Sigmoid colon (tissue), 7 donors: ENCODE measurements at places on chromosomes 12 and 14. TPM values are rescaled to one million over a fixed set of nuclear protein-coding genes. Genes with fewer than 3 reads are reported as not detected.

Gene GUCY2C
- 8.4 TPM for polyA plus RNA-seq

- DNase-seq = no peak
Measured at GRCh38 chr14:73700325-73700724, 13.9 kb downstream of the PNMA1 start.

DNA sequence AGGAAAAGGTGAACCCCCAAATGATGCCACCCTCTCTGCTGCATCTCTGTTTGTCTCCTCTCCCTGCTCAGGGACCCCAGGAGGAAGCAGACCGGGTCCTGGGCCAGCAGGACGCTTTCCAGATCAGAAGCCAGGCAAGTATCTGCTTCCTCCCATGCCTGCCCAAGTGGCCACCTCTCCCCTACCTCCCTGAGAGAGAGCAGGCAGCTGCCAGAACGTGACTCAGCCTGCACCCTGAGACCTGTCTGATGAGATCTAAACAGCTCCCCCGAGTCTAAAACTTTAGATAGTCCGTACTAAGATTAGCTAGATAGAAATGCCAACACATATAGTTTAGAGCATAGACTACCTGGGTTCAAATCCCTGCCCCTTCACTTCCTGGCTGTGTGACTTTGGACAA lies 31.2 kb upstream of the OAS1 start:
- DNase-seq = no peak

- DNase-seq = no peak
Measured at GRCh38 chr12:1629338-1630132, 504 bp downstream of the WNT5B start.

Gene ARHGEF40
- 18.0 TPM for polyA plus RNA-seq

DNA sequence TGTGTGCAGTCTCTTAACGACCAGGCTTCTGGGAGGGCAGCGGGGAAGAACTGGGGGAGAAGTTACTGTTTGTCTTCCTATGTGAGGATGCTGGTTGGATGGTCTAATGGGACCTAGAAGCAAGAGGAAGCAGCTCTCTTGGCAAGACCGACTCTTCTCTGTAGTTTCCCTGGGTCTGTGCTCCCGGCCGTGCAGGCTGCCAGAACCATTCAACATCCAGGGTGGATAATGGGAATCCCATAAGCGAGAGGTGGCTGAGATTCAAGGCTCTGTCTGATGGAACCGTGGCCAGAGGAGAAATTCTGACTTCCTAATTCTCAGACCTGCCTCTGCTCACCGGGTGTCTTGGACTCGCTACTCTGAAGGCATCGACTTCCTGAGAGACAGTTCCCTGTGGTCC lies 561.0 kb upstream of the TBX3 start:
- DNase-seq = no peak

GRCh38 chr14:105473033-105473676 lies 1.5 kb upstream of the CRIP2 start:
- DNase-seq = no peak

Gene PPP4R4
- 0.07 TPM for polyA plus RNA-seq

Gene ADCY6
- 10.9 TPM for polyA plus RNA-seq

- DNase-seq = no peak
Measured at GRCh38 chr12:69241438-69242092, 2.2 kb downstream of the CPSF6 start.

- no peak for DNase-seq
Measured at GRCh38 chr14:66610154-66610563, 102.2 kb downstream of the GPHN start.

DNA sequence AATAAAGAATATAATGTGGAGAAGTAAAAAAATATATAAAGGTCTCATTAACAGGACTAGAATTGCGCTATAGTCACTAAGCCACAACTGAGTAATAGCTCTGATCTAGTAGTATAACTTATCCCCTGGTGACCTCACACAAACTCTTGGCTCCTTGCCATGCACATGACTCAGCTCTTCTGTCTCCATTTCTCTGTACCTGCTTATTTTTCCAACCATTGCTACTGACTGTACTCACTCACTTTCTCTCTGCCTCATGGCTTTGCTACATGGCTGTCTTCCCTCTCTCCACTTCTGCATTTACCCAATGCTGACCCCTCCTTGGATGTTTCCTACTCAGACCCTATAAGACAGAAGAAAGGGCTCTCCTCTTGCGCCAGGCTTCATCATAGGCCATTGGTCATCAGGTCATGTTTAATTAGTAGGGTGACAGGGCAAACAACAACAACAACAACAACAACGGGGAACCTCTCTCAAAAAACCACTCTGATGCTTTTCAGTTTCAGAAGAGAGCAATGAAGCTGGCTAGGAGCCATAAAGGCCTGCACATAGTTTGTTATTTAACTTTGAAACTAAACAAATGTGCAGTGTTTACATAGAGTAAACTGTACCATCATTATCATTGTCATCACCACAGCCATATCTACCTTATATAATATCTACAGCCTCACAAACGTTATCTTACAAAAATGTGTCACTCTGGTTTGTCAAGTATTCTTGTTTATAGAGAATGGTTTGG lies 25.6 kb upstream of the KRAS start:
- DNase-seq = peak; percentile 74

GRCh38 chr12:125503128-125503527 lies 437.9 kb downstream of the AACS start:
- no peak for DNase-seq

- DNase-seq = peak; percentile 90
Measured at GRCh38 chr12:54411391-54412241, 7.5 kb downstream of the ITGA5 start.

- DNase-seq = no peak
Measured at GRCh38 chr12:1995205-1995896, 8.9 kb downstream of the DCP1B start.

GRCh38 chr14:24335461-24336171 lies 745 bp upstream of the ADCY4 start:
- no peak for DNase-seq

DNA sequence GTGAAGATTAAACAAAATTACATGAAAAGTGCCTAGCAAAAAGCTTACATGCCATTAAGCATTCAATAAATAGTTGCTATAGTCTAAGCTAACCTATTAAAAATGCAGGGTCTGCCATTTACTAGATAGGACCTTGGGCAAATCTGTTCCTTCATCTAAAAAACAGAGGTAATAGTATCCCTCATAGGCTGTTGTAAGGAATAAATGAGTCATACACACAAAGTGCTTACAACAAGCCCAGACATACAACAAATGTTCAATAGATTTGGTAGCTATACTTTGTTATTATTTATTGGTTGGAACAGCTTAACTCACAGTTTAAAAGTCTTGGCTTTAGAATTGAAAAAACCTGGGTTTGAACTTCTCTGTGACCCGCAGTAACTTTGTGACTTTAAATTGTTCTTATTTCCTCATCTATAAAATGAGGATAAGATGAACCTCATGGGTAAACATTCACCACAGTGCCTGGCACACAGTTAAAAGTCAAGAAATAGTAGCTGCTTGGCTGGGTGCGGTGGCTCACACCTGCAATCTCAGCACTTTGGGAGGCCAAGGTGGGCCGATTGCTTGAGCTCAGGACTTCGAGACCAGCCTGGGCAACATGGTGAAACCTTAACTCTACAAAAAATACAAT lies 24.7 kb downstream of the HEATR5A start:
- no peak for DNase-seq

- DNase-seq = no peak
Measured at GRCh38 chr12:46110928-46111699, 120.7 kb upstream of the SCAF11 start.

GRCh38 chr12:8914716-8915526 lies 612 bp downstream of the PHC1 start:
- peak; percentile 77 for DNase-seq

DNA sequence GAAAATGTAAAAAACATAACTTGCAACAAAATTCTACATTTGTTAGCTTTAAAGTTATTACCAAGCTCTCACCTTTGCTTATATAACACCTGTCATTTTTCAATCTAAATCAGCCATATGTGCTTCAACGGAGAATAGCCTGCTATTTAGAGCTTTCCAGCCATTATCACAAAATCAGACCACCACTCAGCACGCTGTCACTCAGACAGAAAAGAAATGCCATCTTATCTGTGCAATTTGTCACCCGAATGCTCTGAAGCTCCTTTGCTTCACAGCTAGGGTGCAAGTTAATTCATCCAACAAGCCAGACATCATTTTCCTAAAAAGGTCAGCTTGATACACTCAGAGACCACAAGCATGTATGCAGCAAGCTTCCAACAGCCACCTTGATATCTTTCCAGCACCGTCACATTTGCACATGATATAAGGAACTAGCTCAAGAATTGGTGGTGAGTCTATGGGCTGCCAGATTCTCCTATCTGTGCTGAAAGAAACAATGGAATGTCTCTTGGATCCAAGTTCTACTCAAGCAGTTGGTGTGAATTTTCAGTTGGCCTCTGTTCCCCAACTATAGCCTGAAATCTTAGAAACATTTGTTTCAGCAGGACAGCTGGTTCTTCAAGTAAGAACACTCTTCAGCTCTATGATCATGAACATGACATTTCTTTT lies 20.0 kb upstream of the IFNG-AS1 start:
- DNase-seq = no peak

Gene ADAMTS20
- polyA plus RNA-seq = not detected

DNA sequence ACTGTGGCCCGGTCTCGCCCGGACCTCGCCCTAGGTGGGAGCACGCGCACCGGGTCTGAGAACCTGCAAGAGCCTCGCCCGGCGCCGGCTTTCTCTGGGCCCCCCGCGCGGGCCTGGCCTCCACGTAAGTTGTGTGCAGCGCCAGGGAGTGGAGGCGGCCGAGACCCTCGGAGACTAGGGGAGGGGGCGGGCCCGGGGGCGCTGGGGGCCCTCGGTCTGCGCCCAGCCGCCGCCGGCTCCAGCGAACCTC lies 183 bp upstream of the PRMT8 start:
- no peak for DNase-seq

DNA sequence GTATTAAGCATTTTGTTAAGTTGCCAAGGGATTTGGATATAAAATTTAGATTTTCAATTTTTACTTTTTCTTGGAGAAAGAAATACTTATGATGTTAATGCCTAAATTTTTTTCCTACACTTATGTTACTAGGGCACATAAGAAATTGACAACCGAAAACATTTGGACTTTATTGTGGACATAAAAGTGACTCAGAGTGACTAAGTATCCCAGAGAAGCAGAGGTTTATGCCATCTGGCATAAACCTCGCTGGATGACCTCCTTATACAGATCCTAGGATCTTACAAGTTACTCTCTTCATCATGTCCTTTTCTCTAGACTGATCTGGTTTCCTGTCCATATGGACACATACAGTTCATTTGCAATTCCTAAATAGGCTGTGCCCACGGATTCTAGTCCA lies 89.8 kb downstream of the RERG start:
- no peak for DNase-seq

- DNase-seq = no peak
Measured at GRCh38 chr12:70270108-70270507, 26.9 kb downstream of the CNOT2 start.

DNA sequence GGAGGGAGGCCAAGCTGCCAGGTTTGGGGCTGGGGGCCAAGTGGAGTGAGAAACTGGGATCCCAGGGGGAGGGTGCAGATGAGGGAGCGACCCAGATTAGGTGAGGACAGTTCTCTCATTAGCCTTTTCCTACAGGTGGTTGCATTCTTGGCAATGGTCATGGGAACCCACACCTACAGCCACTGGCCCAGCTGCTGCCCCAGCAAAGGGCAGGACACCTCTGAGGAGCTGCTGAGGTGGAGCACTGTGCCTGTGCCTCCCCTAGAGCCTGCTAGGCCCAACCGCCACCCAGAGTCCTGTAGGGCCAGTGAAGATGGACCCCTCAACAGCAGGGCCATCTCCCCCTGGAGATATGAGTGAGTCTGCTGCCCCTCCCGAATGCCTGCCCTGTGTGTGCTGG lies 432 bp downstream of the IL25 start:
- DNase-seq = no peak

GRCh38 chr14:33780035-33780434 lies 170.8 kb downstream of the EGLN3 start:
- DNase-seq = no peak
